ENCODE measurements at places on chromosomes 12 and 14.

- DNase-seq: peak; percentile 26
These were observed 36.2 kb downstream of the TMEM120B start for GRCh38 chr12:121748571-121749265.

DNA sequence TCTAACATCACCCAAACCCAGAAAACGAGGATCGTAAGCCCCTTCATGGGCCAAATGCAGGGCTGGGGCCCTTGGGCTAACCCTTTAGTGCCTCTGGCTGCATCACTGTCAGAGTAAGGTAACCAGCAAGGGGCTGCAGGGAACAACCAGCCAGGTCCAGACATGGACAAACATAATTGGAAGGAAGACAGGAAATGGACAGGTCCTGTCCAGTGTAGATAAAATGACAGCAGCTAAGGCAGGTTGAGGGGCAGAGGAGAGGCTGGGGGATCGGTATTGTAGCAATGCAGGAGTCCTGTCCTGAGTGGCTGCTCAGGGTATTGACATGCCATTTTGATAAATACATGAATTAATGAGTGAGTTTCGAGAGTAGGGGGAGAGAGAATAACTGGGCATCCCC lies 29.8 kb downstream of the BICD1 start:
- no peak for DNase-seq

DNA sequence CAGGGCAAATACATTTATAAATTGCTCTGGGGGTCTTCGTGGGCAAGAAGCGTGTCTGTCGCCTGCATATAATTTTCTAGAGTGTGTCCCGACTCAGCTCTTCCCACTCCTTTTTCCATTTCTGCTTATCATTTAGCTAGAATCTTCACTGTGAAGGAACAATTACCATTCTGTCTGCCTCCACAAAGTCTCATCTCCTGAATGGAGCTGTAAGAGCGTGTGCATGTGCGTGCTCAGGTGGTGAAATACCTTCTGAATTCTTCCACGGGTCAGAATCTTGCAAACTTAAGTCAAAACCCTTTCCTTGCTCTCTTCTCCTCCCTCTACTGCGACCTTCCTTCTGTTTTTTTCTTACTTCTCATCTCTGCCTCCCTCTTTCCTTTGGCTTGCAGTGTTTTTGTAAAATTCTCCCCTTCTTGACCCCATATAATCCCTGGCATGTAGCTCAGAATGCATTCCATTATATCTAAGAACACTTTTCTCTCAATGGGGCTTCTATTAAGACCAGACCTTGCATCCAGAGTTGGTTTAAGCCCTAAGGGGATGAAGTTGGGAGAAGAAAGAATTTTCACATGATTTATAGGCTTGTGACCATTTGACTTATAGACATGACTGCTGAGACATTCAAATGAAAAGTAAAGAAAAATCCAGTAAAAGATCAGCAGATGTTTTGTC lies 25.0 kb upstream of the GSG1 start:
- no peak for DNase-seq

DNA sequence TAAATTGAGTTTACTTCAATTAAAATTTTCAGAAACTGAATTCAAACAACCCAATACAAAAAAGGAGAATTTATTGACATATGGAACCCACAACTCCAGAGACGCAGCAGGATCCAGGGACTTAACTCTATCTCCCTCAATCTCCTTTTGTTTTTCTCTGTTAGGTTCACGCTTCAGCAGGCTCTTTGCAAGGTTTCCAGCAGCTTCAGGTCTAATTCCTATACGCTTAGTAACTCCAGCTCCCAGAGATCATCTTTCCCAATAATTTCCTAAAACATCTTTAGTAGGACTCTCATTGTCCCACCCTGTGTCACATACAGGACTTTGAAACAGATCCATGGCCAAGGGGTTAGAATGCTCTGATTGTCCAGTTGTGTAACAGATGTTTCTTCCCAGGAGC lies 175.2 kb downstream of the RMST start:
- no peak for DNase-seq

- no peak for DNase-seq
These were observed 175.8 kb downstream of the MSRB3 start for GRCh38 chr12:65454115-65454787.

GRCh38 chr14:34676516-34677211 lies 37.7 kb downstream of the CFL2 start:
- DNase-seq: no peak

GRCh38 chr12:112018571-112019237 lies 5.5 kb downstream of the ERP29 start:
- no peak for DNase-seq

- no peak for DNase-seq
These were observed 187.4 kb downstream of the TTC7B start for GRCh38 chr14:90628825-90629224.

GRCh38 chr12:112096070-112096469 lies 12.5 kb downstream of the NAA25 start:
- DNase-seq: no peak

- DNase-seq: no peak
These were observed 103.1 kb downstream of the UNC79 start for GRCh38 chr14:93533842-93534241.

GRCh38 chr14:30225176-30225575 lies 297.5 kb upstream of the PRKD1 start:
- no peak for DNase-seq

DNA sequence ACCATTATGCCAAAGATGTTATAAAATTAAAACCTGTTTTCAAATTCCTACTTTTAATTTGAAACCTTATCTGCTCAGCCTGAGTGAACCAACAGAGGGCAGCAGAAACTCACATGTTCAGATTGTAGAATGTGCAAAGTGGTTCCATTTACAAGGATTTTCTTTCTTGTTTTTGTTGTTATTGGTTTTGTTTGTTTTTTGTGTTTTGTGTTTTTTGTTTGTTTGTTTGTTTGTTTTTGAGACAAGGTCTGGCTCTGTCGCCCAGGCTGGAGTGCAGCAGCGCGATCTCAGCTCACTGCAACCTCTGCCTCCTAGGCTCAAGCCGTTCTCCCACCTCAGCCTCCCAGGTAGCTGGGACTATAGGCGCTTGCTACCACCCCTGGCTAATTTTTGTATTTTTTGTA lies 22.8 kb upstream of the GARIN2 start:
- DNase-seq: peak; percentile 14

- DNase-seq: no peak
These were observed 136.9 kb downstream of the SLC38A1 start for GRCh38 chr12:46131732-46132469.

DNA sequence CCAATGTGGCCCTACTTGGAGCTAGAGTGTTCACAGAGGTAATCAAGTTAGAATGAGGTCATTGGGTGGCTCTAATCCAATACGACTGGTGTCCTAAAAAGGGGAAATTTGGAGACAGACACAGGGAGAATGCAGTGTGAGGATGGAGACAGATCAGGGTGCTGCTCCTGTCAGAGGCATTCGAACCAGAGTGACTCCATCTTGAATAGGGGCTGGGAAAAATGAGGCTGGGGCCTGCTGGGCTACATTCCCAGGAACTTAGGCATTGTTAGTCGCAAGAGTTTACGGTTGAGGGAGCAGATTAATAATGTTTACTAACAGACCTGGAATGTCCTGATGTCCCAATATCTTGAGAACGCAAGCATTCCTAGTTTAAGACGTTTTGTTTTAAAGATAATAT lies 20.2 kb downstream of the TNFAIP2 start:
- DNase-seq: no peak

GRCh38 chr12:48764521-48764920 lies 24.4 kb downstream of the ADCY6 start:
- DNase-seq: no peak

DNA sequence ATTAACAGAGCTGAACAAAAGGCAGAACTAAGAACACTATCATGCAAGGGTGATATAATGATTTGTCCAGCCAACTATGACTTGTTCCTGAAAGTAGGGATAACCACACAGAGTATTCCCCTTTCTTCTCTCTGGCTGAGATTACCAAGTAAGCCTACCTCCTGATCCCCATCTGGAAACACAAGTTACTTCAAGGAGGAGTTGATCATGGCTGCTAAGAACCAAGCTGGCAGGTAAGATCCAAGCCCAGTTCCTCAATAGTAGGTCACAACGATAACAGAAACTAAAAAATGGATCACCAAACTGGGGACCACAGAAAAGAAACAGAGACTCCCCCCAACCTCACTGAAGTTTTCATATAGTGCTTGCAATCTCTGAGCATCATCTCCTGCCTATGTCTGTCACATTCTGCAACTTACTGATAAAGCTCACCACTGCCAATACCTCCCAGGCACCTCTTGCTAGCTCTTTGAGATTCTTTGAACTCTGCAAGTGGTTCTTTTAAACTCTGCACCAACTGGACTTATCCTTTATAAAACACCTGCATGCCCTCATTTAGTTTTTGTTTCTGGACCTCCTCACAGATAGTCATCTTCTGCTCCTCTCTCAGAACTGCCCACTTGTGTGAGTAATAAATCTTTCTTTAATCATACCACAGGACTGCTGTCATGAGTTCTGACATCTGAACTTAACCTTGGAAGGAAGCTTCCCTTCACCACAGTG lies 76.6 kb downstream of the LRP6 start:
- no peak for DNase-seq

DNA sequence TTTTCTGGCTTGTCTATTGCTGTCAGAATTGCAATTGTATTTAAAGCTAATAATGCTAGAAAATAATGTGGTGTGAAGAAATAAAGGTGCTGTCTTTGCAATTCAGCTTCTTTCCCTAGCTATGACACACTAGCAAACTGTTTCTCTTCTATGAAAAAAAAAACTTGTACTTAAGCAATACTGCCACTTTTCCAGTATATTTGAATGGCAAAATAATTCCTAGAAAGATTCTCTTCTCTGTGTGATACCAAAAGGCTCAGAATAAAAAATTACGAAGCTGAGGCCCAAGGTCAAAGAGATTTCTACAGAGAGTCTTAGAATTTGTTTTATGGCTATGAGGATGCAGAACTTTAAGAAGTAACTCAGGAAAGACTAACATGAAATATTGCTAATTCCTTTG lies 235.5 kb downstream of the ADAMTS20 start:
- no peak for DNase-seq

GRCh38 chr14:95274874-95275273 lies 44.8 kb downstream of the CLMN start:
- DNase-seq: no peak

Data from activated CD4-positive, alpha-beta T cell treated with anti-CD3 and anti-CD28 coated beads, Interleukin-2, amount 50 U/mL, for 4 hours (primary cell).